Cortex of kidney (tissue), 1 donor: ENCODE measurements at places on chromosomes 3 and 15.

GRCh38 chr3:150747886-150748683 is 14.9 kb downstream of the SIAH2 start:
- no peak for DNase-seq

DNA sequence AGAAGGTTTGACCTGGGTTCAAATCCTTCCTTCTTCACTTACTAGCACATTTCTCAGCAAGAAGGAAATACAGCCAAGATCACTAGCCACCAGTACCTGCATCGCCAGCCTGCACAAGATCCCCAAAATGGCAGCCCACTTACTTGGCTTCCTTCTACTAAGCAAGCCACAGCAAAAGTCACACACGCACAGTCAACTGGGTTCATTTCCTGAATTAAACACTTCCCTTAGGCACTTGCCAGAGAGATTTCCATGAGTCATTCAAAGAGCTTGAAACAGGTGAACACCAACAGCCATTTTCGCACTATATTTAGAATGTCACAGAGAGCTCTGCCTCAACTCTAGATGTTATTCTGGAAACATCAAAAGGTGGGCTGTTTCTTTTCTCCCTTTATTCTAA is 42.6 kb downstream of the MGLL start:
- DNase-seq, result no peak

DNA sequence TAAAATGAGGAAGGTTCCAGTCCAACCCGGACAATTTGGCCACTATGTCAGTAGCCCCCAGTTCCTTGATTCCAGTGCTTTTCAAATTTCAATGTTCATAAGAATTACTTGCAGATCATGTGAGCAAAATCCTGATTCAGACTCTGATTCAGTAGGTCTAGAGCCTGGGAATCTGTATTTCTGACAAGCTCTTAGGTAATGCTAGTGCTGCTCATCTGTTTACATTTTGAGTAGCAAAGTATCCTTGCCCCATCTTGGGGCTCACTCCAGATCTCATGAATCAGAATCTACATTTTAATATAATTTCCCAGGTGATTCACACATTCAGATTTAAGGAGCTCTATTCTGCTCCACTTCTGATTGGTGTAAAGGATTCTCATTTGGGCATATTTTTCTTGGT is 142.0 kb downstream of the NAALADL2 start:
- no peak for DNase-seq

DNA sequence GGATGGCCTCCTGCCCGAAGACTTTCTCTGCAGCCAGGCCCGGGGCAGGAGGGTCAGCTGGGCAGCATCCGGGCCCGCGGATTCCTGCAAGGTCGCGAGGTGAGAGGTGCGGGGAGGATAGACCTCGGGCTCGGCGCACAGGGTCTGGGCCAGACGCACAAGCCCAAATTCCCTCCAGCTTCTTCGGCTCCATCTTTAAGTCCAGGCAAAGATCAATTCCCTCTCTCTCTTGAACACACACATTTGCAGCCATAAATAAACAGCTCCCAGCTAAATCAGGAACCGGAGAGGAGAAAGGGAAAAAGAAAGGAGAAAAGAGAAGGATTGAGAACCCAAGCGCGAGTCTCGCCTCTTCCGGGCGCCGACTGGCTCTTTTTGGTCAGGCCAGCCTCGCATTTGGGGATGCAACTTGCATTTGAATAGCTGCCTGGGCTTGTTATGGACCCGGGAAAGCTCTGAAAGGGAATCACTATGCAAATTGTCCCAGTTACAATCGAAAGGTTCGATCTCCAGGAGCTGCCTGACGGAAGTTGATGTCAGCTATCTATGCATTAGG is 14.5 kb upstream of the ONECUT1 start:
- no peak for DNase-seq

DNA sequence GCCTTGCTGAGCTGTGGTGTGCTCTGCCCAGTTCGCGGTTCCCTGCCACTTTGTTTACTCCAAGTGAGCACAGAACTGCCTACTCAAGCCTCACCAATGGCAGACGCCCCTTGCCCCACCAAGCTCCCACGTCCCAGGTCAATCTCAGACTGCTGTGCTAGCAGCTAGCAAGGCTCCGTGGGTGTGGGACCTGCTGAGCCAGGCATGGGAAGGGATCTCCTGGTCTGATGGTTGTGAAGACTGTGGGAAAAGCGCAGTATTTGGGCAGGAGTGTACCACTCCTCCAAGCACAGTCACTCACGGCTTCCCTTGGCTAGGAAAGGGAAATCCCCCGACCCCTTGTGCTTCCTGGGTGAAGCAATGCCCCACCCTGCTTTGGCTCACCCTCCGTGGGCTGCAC is 45.0 kb downstream of the SLC12A6 start:
- no peak for DNase-seq

DNA sequence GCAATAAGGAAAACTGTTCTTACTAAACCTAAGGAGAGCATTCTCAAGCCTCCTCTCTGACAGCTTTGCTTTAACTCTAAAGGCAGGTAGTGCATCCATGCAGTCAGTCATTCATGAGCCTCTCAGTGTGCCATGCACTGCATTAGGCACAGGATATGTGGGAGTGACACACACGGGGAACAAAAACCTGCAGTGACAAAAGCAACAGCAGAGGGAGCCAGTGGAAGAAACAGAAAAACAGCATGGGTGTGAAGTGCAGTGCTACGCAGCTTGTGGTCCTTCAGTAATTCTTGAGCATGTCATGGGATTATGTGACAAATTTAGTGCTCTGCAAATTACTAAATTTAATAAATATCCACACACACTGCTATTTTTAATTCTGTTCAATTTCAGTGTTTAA is 230.7 kb downstream of the BBX start:
- DNase-seq, result no peak

DNA sequence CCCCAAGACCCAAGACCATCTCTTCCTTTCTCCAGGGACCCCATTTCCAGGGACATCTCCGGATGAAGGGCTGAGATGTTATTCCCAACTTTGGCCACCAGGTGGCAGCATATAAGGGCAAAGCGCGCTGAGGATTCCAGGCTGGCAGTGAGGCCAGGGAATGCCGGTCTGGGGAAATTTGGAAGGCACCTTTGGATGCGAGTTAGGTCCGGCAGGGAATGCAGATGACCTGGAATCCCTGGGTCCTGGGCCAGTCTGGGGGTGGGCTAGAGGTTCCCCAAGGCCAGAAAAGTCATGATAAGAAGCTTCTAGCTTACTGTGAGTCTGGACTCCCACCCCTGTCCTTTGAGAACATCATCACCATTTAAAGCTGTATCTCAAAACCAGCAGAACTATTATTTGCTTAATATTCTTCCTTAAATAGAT is 1.6 kb upstream of the CHST13 start:
- no peak for DNase-seq

- no peak for DNase-seq
Measured at GRCh38 chr3:94481226-94481898, 418.5 kb downstream of the NSUN3 start.

GRCh38 chr3:118229196-118229595 is 805.5 kb downstream of the IGSF11 start:
- no peak for DNase-seq

GRCh38 chr15:72092006-72092405 is 25.9 kb downstream of the MYO9A start:
- DNase-seq, result no peak

DNA sequence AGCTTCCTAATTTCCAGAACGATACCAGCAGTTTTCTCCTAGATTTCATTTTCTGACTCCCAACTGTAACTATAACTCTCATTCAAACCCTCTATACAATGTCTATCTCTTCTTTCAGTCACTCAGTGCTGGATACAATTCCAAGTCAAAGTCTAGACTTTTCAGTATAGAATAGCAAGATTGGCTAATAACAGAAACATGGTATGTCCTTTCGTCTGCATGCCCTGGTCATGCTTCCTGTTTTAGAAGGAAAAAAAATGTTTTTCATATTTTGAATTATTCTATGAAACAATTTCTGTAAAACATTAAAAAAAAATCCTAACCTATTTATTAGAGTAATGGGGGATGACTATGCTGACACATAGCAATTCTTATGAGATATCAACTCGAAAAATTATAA is 180.0 kb downstream of the KCNAB1 start:
- no peak for DNase-seq

DNA sequence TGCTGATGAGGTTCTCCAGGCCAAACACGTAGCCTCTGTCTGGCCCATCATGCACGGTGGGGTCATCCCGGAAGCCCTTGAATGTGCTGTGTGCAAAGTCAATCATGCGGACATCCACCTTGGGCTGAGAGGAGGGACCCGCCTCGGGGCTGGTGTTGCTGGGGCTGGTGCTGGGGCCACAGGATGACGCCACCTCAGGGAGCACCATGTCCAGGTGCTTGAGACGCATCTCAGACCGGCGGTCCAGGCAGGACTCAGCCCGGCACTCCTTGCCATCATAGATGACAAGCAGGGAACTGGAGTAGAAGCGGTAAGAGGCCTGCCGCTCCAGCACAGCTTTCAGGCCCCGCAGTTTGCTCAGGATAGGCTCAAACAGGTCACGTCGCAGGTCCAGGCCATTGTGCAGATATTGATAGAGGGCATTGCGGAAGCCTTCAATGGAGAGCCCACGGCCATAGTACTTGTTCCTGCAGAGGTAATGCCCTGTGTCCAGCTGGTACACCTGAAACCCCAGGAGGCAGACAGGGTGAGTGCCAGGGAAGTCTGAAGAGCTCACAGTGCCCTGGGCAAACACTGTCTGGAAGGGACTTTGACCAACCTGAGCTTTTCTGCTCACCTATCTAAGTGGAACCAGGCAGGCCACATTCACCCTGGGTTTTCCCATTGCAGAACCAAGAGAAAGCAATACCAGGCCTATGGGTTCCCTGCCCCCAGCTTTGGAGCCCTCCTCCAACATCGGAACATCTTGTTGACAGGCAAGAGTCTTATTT is 3.6 kb upstream of the GMPPB start:
- DNase-seq, result no peak
